ENCODE measurements at places on chromosomes 12 and 14. TPM values are rescaled to one million over a fixed set of nuclear protein-coding genes. Genes with fewer than 3 reads are reported as not detected.
A peak's percentile ranks its signal among the peaks of the same experiment; 100 is the strongest.

The FITM1 gene
- 0.81 TPM for total RNA-seq

The IRAK3 gene
- total RNA-seq = 0.12 TPM

DNA sequence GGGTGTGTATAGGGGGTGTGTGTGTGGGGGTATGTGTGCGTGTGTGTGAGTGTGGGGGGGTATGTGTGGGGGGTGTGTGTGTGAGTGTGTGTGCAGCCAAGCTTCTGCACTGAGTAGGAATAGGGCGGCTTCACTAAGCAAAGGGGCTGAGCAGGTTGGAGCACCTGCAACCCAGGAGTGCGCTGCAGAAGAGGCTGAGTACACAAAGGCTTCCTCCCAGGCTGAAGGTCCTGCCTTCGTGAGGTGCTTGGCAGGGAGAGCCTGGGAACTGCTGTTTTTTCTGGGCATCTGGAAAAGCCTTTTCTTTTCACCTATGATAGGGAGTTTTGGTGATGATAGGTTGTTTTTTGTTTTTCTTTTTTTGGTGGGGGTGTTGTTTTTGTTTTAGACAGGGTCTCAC lies 6.0 kb upstream of the NUDT14 start:
- no peaks in the 10 kb centered on the region for H3K27me3 ChIP-seq
- H3K36me3 ChIP-seq = no peaks in the 10 kb centered on the region
- no peaks in the 10 kb centered on the region for H3K4me1 ChIP-seq
- no peak for DNase-seq

DNA sequence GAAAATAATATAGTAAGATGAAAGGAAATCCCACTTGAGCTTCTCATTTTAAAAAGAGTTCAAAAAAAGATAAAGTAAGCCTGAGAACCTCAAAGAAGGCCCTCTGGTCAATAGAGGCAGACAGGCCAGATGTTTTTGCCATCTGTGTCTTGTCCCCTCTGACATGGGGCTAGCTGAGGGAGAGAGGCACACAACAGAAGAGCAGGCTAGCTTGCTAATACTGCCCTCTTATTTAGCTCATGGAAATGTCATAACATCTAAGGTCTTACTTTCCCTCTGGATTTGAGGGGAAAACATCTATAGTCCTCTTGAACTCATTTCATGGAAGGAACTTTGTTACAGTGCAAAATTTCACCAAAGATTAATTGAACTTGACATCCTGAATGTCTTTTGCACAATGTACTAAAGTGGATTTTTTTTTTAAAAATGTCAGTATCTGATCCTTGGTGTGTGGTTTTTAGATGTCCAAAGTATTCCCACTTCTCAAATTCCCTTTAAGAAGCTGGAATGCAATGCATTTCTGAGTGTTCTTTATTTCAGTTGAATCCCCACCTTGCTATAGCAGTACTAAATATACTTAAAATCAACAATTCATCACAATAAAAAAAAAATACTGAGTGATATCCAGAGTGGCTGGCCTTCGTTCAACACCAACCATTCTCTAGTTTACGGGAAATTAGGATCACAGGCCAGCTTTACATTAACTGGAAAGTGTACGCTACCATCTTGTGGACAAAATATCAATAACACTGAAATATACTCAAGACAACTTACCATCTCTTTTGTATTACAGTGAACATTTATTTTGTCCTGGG lies 176.7 kb downstream of the PAH start:
- no peaks in the 10 kb centered on the region for H3K4me1 ChIP-seq
- peak; percentile 13 for DNase-seq
- no peak overlapping the region for H3K27ac ChIP-seq
- 0 out of 2 replicates have a peak, but pooled peaks cover 4% of the 10 kb centered on the region for H3K27me3 ChIP-seq

DNA sequence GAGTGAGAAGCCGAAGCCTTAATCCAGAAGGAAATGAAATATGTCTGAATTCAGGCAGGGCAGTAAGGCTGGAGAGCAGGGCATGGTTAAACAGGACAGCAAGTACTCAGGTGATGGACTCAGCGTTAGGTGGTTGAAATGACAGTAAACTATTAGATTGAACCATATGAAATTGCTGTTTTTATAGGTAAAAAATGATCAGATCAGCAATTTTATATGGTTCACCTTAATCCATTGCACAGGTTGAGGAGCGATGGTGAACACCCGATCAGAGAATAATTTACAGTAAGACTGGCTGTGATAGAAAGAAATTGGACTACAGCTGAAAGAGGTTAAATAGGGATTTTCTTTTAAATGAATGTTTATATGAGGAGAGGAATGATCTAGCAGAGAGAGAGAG lies 56.6 kb downstream of the TTC6 start:
- peaks cover 9% of the 10 kb centered on the region for H3K4me1 ChIP-seq
- H3K36me3 ChIP-seq = no peaks in the 10 kb centered on the region
- H3K27ac ChIP-seq = no peak overlapping the region
- no peaks in the 10 kb centered on the region for H3K27me3 ChIP-seq

GRCh38 chr12:9634177-9634803 lies 26.6 kb upstream of the KLRB1 start:
- no peaks in the 10 kb centered on the region for H3K36me3 ChIP-seq
- no peaks in the 10 kb centered on the region for H3K27me3 ChIP-seq
- no peak overlapping the region for H3K4me3 ChIP-seq
- H3K27ac ChIP-seq = no peak overlapping the region
- DNase-seq = no peak

GRCh38 chr14:90969531-90970166 lies 90.8 kb downstream of the RPS6KA5 start:
- DNase-seq = peak; percentile 21
- H3K4me3 ChIP-seq = no peak overlapping the region
- H3K27me3 ChIP-seq = no peaks in the 10 kb centered on the region
- H3K4me1 ChIP-seq = peaks cover 77% of the 10 kb centered on the region
- peak overlapping the region; percentile 86 for H3K27ac ChIP-seq

- no peaks in the 10 kb centered on the region for H3K36me3 ChIP-seq
- no peak overlapping the region for H3K27ac ChIP-seq
- no peaks in the 10 kb centered on the region for H3K4me1 ChIP-seq
- DNase-seq = no peak
- no peak overlapping the region for H3K4me3 ChIP-seq
Measured at GRCh38 chr14:60657456-60658210, 8.4 kb upstream of the SIX1 start.

DNA sequence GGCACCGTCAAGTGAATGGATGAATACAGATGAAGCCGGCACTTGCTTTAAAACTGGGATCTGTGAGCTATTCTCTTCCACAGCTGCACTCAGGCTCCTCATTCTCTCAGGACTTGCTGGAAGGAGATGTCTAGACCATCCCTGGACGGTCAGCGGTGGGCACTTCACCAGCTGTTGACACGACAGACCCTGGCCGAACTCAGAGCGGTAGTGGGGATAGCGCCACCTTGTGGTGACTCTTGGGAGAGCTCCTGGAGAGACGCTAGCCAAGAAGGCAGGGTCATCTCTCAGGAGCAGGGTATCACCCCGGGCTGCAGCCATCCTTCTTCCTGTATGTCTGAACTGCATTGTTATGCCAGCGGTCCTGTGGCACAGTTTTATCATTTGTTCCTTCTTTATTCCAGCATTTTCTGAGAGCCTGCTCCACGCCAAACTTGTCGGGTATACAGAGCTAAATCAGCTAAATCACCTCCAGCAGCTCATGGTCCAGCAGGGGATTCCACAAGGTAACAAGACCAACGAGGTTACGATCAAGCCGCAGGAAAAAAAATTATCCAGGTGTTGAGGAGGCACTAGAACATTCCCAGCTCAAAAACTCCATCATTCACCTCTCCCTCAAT lies 10.0 kb downstream of the WNT1 start:
- no peak overlapping the region for H3K27ac ChIP-seq
- no peak overlapping the region for H3K4me3 ChIP-seq
- H3K4me1 ChIP-seq = peaks cover 14% of the 10 kb centered on the region

GRCh38 chr14:99549684-99550083 lies 54.3 kb downstream of the CCDC85C start:
- no peaks in the 10 kb centered on the region for H3K27me3 ChIP-seq
- no peak overlapping the region for H3K4me3 ChIP-seq
- no peak for DNase-seq

DNA sequence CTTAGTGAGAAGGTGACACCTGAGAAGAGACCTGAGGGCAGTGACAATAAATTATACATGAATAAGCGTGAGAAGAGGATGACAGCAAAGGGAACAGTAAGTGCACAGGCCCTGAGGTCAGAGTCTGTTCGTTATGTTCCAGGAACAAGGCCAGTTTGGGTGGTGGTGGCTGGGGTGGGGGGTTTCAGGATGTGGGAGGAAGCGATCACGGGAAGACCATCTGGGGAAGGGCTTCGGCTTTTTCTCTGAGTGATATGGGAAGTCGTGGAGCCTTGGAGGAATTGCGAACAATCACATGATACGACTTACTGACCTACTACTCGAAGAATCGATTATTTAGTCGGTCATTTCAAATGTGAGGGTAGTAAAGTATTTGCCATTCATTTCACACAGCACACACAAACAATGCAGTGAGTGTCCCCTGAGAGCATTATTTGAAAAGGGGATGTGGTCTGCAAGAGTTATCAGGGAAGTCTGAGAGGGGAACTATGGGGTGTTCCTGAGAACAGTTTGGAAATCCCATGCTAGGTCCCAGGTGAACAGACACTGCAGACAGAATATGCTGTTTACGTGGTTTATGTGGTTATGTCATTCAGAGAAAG lies 94.7 kb downstream of the SLC38A1 start:
- no peak overlapping the region for H3K4me3 ChIP-seq
- no peaks in the 10 kb centered on the region for H3K27me3 ChIP-seq
- H3K27ac ChIP-seq = no peak overlapping the region
- H3K36me3 ChIP-seq = no peaks in the 10 kb centered on the region
- DNase-seq = no peak

- no peak for DNase-seq
- H3K4me3 ChIP-seq = no peak overlapping the region
- no peak overlapping the region for H3K27ac ChIP-seq
- no peaks in the 10 kb centered on the region for H3K36me3 ChIP-seq
- no peaks in the 10 kb centered on the region for H3K27me3 ChIP-seq
Measured at GRCh38 chr14:68623826-68624225, 169.0 kb downstream of the ZFP36L1 start.

DNA sequence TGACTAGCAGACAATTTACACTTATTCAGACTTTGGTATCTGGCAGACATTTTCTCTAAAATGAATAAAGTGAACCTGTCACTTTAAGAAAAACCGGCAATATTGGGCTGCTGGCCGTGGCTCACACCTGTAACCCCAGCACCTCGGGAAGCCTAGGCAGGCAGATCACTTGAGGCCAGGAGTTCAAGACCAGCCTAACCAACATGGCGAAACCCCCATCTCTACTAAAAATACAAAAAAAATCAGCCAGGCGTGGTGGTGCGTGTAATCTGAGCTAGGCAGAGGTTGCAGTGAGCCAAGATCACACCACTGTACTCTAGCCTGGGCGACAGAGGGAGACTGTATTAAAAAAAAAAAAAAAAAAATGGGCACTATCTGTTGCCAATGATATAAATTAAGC lies 11.5 kb downstream of the DUSP16 start:
- H3K27ac ChIP-seq = no peak overlapping the region
- H3K4me1 ChIP-seq = no peaks in the 10 kb centered on the region
- no peaks in the 10 kb centered on the region for H3K27me3 ChIP-seq
- H3K4me3 ChIP-seq = no peak overlapping the region
- no peaks in the 10 kb centered on the region for H3K36me3 ChIP-seq
- DNase-seq = no peak

GRCh38 chr14:69712599-69713088 lies 54.3 kb upstream of the SRSF5 start:
- DNase-seq = no peak
- no peak overlapping the region for H3K4me3 ChIP-seq
- no peaks in the 10 kb centered on the region for H3K36me3 ChIP-seq
